CD4-positive, alpha-beta T cell treated with Interleukin-4 for 4 hours (primary cell): ENCODE measurements at places on chromosomes 5 and 9.

DNA sequence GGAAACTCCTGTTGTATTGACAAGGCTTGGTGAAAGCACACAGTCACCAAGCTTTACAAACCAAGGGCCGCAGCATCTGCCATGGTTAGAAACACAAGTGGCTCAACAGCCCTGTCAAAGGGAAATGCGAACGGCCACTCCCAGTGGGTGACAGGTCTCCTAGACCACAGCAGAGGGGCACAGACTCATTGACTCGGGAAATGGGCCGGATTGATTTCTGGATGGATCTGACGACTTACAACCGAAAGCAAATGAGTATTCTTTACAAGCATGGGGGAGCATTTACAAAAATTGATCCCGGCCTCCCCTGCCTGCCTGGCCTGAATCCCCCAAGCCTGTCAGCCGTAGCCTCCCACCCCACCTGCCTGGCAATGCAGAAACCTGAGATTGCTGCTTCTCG, 48.2 kb downstream of the ADAMTS2 start:
- no peak for DNase-seq

GRCh38 chr9:37187292-37187691, 66.9 kb downstream of the ZCCHC7 start:
- peak; percentile 10 for DNase-seq

- peak; percentile 78 for DNase-seq
Observed at GRCh38 chr9:112348257-112349007, 15.0 kb upstream of the PTBP3 start.

DNA sequence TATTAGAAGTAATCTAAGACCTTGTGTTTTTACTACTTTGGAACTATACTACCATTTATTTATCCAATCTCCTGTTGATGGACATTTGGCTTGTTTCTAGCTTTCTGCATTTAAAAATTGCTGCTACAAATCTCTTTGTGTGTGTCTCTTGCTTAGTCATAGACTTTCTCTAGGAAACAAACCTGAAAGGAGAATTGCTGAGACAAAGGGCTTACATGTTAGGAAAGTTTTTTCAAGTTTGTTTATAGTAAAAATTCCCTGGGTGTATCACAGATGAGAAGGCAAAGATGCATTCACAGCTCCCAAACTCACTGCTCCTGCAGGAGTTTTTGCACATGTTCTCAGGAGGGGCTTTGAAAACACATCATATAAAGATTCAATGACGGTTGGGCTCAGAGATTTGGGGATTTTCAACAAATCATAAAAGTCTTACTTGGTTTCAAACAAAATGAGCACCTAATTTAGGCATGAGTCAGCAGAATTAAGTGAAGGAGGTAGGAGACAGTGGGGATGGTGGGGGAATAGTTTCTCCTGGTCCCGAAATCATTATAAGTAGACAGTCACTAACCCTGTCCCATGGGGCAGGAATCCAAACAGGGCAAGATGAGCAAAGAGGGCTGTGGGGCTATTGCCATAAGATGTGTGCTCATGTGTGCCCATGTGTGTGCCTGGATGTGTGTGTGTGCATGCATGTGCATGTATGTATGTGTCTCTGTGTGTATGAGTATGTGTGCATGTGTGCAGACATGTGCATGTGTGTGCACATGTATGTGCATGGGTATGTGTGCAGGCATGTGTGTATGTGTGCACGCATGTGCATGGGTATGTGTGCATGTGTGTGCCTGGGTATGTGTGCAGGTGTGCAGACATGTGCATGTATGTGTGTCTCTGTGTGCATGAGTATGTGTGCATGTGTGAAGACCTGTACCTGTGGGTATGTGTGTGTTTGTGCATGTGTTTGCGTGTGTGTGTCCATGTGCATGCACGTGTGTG, 43.4 kb upstream of the S1PR3 start:
- DNase-seq = no peak

GRCh38 chr5:21711866-21712758, 1141.0 kb downstream of the CDH12 start:
- DNase-seq = no peak

DNA sequence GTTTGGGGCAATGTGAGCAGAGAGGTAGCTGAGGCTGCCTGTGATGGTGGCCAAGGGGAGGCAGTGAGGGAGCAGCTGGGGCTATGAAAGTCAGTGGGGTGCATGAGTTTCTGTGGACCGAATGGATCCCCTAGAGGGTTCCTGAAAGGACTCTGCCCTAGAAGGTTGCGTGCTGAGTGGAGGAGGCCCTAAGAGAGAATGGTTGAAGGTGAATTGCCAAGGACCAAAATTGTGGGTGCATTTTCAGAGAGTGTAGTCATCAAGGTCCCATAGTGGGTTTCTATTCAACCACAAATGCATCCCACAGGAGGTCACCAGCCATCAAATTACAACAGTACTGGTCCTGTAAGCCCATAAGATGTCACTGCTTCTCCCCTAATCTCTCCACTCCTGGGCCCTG, 298.3 kb downstream of the CDK5RAP2 start:
- DNase-seq = no peak

GRCh38 chr9:95725045-95725444, 150.4 kb upstream of the ERCC6L2 start:
- no peak for DNase-seq

DNA sequence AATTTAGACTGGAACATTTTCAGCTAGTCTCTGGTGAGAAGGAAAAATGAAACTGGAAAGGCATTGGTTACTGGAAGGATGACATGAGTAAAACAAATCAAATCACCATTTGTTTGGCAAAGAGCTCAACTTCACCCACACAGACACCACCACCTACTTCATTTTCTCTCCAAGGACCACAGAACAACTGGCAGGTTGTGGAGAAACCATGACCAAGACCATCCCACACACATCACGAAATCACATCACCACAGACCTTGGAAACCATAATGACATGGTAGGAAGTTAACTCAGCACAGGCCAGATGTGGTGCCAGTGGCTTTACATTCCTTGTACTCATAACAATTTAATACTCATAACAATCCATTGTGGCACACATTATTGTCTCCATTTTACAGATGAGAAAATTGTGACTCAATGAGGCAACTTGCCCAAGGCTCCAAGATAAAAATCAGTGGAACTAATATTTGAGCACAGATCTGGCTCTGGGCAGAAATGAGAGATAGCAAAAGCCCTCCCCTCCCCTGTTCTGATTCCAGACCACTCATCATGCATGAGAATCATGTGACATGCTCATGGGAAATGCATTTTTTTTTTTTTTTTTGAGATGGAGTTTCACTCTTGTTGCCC, 7.5 kb downstream of the OR1K1 start:
- no peak for DNase-seq

DNA sequence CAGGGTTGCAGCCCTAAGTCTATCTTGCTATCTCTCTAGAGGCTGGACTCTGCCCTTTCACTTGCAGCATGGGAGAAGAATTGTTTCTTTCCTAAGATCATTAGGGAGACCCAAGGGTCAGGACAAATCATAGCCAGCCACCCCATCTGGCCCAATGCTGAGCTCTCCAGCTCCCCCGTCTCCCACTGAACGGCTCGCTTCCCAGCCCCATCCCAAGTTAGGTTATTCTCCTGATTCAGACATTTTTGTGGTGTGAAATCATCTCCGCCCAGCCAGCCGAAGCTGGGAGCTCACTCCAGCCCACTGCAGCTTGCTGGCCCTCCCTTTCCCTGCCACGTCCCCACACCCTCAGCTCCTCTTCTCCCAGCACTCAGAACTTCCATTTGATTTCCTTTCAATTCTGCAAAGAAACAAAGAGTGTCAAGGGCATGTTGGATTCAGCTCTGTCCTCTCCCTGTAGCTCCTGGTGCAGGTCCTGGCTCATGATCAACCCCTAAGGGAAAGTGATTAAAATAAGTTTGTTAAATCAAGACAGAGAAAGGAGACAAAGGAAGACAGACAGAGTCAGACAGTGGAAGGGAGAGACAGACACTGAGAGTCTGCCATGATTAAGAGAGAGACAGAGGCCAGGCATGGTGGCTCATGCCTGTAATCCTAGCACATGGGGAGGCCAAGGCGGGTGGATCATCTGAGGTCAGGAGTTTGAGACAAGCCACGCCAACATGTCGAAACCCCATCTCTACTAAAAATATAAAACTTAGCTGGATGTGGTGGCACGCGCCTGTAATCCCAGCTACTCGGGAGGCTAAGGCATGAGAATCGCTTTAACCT, 12.6 kb upstream of the SPARC start:
- no peak for DNase-seq

DNA sequence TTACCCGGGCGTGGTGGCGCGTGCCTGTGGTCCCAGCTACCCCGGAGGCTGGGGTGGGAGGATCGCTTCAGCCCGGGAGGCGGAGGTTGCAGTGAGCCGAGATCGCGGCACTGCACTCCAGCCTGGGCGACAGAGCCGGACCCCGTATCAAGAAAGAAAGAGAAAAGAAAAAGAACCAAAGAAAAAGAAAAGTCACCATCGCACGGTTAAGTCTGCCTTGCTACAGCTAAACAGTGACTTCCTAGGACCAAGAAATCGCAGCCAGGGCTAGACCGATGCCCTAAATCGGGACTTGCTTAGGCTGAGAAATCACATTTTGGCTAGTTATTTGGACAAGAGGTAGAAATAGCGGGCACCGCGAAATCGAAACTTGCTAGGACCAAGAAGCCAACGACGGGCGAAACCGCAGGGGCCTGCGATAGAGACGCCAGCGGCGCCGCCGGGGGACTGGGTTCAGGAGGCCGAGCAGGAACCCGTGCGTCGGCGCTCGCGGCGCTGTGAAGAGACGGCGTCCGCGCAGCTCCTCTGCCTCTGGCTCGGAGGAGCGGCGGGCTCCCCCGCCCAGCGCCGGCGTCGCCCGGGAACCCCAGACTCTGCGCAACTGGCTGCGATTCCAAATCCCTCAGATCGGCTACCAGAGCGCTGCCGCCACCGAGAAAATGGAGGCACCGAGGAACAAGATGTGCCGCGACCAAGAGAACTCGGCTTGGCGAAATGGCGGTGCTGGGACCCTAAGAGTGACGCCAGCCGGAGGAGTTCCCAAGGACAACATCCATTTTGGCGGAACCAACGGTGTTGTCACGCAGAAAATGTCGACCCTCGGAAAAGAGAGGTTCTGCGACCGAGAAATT, 26.1 kb upstream of the ANXA2R start:
- peak; percentile 78 for DNase-seq

GRCh38 chr5:78985116-78985724, at the start of gene ARSB:
Gene ARSB, minus strand, starts transcription at chr5:78985310. Its CDS starts 62 bp downstream, at chr5:78985248.
- DNase-seq = peak; percentile 43

GRCh38 chr9:131657037-131657377, 82.9 kb downstream of the RAPGEF1 start:
- DNase-seq = peak; percentile 55
